ENCODE measurements at places on chromosomes 3 and 15.

DNA sequence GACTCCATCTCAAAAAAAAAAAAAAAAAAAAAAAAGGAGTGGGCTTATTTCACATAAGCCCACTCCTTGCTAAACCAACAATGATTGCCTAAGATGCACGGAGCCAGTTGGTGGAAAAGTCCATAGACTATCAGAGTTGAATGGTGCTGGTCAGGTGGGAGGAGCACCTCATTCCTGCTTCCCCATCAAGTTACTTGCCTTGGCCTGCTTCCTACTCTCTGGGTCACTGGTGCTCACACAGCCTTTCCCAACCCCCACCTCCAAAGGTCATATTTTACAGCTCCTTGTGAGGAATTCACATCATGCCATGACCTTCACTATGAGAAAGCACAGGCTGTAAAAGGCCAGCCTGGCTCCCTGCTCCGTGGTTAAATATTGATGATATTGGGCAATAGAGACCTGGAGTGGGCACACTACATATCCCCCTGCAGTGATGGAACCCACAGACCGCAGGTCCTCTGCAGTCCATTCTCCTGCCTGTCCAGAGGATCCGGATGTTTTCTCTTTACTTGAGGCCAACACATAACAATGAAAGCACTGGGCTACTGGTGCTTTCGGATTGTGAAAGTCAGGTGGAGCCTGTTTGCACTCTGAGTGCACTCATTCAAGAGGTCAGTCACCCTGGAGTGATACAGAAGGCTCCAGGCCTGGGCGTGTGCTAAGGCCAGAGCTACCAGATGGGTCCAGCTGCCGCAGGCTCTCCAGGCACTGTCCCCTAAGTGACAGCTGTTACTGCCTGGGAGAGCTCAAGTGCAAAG is at the start of gene SLC51B:
Gene SLC51B (plus strand): TSS at position 664 of the 758 bp plus-strand sequence. CDS start 4,618 bp downstream, outside the sequence.
- no peak for DNase-seq

- DNase-seq, result no peak
These were observed 94.9 kb downstream of the ERC2 start for GRCh38 chr3:56373386-56373785.

DNA sequence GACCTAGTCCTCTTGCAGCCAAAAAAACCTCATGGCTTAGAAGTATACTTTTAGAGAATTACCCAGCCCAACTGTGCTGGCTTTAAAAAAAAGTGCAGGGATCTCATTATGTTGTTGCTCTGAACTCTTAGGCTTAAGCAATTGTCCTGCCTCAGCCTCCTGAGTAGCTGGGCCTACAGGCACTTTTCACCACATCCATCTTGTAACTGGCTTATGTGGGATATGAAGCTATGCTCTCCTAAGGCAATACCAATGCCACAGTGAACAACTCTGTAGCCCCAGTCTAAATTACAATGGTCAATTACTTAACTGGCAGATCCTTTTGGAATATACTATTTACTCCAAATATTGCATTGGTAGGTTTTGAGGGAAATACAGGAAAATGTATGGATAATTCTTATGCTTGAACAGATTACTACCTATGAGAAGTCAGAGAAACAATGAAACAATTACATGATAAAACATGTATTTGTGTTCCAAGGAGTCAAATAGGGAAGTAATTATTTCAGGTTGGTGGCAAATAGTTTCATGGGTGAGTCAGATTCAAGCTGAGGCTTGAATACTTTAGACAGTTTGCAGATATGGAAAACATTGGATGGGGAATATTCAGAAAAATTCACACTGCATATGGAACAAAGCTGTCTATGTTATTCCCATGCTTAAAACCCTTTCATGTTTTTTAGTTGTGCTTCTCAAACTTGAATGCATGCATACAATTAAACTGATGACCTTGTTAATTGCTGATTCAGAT is 34.6 kb upstream of the GPR149 start:
- no peak for DNase-seq

- DNase-seq, result no peak
These were observed 49.7 kb downstream of the CCK start for GRCh38 chr3:42216302-42216701.

DNA sequence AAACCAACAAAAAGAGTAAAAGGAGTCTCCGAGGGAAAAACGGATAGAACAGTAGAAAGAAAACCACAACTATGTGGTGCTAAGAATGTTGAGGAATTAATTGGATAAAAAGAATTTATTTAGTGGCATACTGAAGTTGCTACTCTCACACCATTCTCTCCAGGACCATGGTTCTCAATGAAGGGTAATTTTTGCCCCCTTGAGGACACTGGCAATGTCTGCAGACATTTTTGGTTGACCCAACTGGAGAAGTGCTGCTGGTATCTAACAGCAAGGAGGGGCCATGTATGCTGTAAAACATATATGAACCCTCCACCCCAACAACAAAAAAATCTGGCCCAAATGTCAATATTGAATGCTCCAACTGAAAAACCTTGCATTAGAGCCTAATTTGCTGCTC is 85.9 kb upstream of the CSPG5 start:
- DNase-seq, result no peak

GRCh38 chr3:41682382-41682781 is 279.5 kb downstream of the ULK4 start:
- DNase-seq, result no peak

DNA sequence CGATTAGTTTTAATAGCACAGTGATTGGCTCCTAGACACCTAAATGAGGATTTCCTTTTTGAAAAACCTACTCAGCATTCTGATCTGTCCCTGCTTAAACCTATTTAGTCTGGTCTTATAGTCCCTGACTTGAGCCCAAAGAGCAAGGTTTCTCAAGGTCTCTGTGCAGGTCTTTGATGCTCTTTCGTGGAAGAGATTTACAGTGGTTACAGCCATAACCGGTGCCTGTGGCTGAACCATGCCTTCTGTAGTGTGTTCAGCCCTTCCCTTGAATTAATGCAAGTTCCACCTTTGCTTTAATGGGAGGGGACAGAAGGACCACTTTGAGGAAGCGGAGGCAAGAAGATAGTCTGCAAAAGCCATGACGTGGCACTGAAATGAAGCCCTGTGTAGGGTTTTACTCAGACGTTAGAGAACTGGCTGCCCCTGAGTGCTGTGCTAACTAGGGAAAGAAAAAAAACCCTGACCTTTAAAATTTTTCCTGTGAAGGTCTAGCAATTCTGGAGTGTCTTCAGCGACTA is 43.0 kb downstream of the ZBTB38 start:
- no peak for DNase-seq

DNA sequence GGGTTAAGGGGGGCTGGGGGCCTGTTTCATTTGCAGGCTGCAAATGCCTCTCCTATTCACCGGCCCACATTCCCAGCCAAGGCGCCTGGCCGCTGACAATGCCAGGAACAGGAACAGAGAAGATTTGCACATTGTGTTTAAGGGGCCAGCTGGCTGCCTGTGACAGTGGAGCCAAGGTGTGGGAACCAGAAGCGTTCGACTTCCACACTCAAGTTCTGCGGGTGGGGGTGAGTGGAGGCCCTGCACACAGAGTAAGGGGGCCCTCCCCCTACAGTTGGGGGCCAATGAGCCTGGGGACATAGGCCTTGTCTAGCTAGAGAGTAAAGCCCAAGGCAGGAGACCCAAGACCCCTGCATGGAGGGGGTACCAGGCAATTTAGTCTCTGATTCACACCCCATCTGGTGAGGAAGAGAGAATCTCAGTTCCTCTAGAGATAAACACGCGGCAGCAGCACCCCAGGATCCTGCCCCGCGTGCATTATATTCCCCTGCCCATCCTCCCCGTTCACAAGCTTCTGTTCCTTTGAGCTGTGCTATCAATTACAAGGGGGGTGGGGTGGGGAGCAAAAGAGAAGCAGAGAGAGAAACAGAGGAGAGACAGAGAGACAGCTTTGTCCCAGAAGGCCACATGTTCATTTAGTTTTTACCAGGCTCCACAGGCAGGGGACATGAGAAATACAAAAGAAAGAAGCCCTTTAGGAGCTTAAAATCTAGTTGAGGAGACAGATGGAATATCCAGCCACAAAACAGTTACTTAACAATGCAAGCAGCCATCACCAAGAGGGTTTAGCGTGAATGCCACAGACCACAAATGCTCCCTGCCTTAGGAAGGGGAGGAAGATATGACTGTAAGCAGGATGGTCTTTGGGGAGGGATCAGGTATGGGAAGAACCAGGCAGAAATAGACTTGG is 9.2 kb downstream of the IGDCC3 start:
- DNase-seq, result no peak

- peak; percentile 83 for DNase-seq
These were observed 2.0 kb upstream of the MELTF start for GRCh38 chr3:197031315-197032285.

- DNase-seq, result no peak
These were observed 480.7 kb upstream of the THBS1 start for GRCh38 chr15:39100106-39100660.

- DNase-seq, result no peak
These were observed 889.8 kb downstream of the ROBO1 start for GRCh38 chr3:78878011-78878410.
